ENCODE measurements at places on chromosomes 5 and 9.

DNA sequence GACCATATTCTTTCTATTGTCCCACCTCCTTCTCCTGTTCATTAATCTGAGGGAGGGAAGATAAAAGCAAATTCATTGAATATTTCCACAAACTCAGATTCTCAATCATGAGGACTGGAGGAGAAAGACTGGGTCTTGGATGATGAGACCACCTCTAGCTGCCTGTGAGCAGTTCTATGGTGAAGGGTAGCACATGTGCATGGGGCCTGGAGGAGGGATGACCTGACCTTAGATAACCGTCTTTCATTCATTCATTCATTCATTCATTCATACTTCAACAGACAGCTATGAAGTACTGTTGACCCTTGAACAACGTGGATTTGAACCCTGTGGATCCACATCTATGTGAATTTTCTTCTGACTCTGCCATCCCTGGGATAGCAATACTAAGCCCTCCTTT lies 68.4 kb downstream of the MED10 start:
- DNase-seq = no peak

- DNase-seq = no peak
Observed at GRCh38 chr9:128404560-128404959, 16.1 kb upstream of the CERCAM start.

- no peak for DNase-seq
Observed at GRCh38 chr5:84275609-84276008, 109.1 kb downstream of the EDIL3 start.

GRCh38 chr5:113034182-113034773 lies 57.7 kb downstream of the DCP2 start:
- peak; percentile 78 for DNase-seq

DNA sequence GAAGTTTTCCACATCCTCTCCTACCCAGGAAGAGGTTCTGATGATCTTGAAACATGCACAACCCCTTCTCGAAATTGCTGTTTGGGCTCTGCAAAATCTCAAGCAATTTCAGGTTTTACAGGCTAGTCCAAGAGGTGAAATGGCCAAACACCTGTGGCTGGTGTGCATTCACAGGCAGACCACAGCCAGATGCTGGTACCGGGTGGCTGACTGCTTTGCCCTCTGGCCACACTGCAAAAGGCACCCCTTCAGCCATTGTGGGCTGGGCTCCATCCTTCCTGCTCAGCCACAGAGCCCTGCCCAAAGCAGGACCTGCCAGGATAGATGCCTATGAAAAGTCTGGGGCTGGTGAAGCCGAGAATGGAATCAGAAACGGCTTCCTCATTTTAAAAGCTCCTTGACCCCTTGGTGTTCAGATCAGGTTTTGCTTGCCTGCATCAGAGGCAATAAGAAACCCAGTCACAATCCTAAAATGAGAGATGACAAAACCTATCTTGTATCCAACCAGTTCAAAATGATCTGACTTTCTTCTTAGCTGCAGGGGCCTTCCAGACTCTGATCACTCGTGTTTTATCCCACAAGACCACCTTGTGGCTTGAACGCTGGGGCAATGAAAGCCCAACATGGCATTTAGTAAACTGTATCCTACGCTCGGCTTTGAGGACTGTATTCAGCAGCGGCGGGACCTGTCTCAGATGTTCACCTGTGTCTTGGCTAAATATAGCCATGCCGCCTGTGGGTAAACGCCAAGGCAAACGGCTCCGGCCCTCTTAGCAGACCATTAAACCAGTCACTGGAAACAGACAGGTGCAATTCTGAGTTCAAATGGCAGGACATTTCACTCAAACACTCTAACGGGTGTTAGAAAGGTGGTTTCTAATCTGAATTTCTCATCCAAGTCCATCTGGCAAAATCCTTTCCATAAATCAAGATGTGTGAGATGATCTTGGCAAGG lies 49.6 kb downstream of the EPB41L4B start:
- DNase-seq = no peak

DNA sequence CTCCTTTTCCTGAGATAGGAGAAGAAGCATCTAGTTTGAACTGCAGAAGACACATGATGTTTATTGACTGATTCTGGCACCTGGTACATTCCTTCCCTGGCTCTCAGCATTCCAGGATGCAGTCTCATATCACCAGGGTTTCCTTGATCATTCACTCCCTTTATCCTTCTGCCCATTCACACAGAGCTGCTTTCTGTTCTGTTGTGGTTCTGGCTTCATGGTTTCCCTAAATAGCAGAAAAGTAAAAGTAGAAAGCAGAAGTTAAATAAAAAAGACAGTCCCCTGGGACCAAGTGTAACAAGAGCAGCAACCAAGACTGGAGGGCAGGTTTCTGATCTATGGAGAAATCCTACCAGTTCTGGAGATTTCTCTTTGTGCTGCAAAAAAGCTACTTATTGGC lies 3.2 kb downstream of the IFNA8 start:
- DNase-seq = no peak

All from foreskin keratinocyte (primary cell).